ENCODE measurements at places on chromosomes 12 and 14.

GRCh38 chr14:92532490-92533163 lies 19.0 kb downstream of the RIN3 start:
- no peak for DNase-seq

DNA sequence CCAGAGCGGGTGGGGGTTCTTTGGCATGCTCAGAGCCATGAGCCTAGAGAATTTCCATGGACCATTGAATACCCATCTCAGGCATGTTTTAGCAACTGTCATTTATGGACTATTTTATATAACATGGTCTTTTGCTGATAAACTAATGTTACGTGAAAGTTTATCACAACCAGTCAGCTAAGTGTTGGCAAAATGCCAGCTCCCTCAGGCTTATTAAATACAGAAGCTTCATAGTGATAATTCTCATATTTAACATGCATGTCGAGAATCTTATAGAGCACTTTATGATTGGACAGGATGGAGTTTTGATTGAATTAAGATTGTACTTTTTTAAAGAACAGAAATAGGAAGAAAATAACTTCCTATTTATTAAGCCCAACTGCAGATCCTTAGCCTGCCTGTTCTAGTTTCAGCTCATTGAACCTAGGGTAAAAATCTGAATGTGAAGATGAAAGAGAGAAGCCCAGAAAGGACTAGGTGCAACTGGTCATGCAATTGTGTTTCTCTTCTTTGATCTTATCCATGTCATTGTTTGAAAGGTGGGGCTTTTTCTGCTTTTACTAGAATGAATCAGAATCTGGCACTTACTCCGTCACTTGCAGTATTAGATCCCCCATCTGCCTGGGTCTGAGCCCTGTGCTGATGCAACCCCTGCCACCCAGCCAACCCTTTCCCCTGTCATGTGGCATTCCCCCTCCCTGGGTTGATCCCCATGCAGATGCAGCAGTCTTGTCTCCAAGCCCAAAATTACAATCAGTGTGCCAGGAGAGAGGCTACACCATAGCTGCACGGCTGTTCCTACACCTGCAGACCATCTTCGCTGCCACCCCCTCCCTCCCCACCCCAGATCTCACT lies 134.6 kb upstream of the EVL start:
- DNase-seq, result peak; percentile 78

- DNase-seq, result no peak
Observed at GRCh38 chr14:97688631-97689336, 891.6 kb downstream of the VRK1 start.

- no peak for DNase-seq
Observed at GRCh38 chr14:104641753-104642539, 37.4 kb upstream of the TMEM179 start.

DNA sequence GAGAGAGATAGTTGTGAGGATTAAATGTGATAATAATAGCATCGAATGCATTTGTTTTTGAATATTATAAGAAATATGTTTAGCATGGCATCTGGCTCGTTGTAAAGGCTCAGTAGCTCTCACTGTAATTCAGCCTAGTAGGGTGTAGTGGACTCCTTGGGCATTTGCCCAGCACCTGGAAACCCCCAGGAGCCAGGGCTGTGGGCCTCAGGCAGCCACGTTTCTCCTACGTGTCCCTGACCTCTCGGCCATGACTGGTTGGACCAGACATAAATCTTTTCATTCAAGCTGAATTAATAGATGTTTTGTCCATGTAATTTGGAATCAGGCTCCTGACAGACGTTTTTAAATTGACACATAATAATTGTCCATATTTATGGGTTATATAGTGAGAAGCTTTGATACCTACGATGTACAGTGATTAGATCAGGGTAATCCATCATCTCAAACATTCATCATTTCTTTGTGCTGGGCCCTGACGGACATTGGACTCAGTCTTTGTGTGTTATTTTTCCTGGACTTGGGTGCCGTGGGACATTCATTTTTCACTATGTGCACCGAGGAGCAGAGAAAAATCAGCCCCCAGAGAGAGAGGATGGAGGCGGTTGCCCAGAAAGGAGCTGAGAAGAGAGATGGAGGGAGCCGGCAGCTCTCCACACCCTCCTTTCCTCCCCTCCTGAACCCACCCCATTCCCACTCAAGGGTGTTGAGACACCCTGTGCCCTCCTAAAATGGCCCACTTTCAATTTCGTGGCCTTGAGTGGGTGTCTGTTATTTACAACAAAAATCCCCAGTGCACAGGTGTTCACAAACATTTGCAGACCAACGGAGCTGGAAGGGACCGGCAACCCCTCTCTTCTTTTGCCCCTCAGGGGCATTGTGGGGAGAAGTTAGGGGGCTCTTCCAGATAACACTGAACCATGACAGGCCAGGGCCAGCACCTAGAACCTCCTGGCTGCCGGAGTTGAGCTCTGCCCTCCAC lies 296.4 kb downstream of the DPF3 start:
- DNase-seq, result no peak
